Tongue (tissue), 3 donors: ENCODE measurements at places on chromosomes 7 and 10.
A peak's percentile ranks its signal among the peaks of the same experiment; 100 is the strongest.

GRCh38 chr10:50851884-50852671 is 33.3 kb downstream of the A1CF start:
- no peak for DNase-seq

GRCh38 chr10:64546073-64546472 is 1024.9 kb downstream of the REEP3 start:
- no peak for DNase-seq

- peak; percentile 21 for DNase-seq
Measured at GRCh38 chr7:44382459-44383265, 57.3 kb upstream of the CAMK2B start.

DNA sequence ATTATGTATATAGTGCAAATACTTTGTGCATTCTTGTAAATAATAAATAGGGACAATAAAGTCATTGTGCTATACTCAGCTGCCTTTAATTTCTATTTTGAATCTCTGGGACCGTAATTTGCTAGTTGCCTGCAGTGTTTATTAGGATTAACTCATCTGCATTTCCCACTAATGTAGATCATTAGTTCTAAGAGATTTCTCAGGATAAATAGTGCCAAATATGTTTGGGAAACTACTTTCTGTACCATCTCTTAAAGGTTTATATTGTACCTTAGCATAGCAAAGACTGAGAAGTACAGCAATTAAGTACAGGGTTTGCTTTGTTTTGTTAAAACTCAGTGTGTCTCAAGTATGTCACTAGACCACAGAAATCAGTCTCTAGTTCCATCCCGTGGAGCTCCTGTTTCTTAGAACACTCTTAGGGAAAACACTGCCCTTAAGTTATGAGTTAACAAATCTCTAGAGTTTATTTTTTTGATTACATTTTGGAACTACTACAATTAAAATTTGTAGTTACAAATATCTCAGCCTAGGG is 26.0 kb downstream of the ADD3 start:
- DNase-seq = no peak

DNA sequence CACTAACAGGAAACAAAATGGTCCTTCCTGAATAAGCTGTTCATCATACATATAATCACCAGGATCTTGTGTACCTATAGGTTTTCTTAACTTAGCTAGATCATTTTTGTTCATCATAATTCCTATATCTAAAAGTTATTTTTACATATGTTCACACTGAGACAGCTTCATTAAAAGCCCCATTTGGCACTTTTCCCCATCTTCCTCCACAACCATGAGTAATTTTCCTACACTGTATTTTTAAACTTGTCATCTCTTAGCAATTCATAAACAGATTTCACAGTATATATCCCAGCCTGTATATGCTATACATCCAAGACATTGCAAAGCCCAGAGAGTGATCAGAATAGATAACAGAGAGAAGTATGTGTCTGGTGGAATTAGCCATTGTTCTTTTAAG is 28.3 kb downstream of the ZNF365 start:
- DNase-seq = no peak

- peak; percentile 63 for DNase-seq
Measured at GRCh38 chr10:32957341-32958084, 517 bp downstream of the ITGB1 start.

GRCh38 chr10:21602313-21602712 is 68.3 kb downstream of the MLLT10 start:
- DNase-seq = no peak

DNA sequence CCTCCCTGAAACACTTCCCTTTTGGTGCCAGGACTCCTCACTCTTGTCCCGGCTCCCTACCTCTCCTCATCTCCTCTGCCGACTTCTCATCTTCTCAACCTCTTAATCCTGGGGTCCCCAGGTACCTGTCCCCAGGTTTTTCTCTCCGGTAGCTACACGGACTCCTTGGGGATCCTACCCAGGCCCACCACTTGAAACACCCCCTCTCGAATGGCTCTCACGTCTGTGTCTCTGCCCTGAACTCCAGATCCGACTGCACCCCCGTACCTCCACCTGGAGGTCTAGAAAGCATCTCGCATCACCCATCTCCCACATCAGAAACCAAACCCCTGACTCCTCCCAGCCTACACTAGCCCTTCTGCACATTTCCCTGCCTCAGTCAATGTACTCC is 4.8 kb downstream of the TBATA start:
- DNase-seq = no peak

DNA sequence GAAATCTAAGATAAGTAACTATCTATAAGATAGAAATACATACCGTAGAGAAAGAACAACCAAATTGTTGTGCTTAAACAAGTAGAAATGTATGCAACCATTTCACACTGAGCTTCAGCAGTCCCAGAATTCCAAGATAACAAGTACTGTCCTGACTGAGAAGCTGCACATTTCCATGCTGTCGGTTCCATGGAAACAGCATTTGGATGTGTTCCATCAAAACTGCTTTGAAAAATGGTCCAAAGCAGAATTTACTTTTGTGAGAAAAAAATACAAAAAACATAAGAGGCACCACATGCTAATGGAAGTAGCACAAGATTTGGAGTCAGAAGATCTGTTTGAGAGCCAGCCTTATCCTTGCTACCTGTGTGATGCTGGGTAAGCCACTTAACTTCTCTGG is 92.6 kb downstream of the MTERF1 start:
- DNase-seq = peak; percentile 44

- no peak for DNase-seq
Measured at GRCh38 chr7:70071766-70072165, 473.5 kb downstream of the AUTS2 start.

DNA sequence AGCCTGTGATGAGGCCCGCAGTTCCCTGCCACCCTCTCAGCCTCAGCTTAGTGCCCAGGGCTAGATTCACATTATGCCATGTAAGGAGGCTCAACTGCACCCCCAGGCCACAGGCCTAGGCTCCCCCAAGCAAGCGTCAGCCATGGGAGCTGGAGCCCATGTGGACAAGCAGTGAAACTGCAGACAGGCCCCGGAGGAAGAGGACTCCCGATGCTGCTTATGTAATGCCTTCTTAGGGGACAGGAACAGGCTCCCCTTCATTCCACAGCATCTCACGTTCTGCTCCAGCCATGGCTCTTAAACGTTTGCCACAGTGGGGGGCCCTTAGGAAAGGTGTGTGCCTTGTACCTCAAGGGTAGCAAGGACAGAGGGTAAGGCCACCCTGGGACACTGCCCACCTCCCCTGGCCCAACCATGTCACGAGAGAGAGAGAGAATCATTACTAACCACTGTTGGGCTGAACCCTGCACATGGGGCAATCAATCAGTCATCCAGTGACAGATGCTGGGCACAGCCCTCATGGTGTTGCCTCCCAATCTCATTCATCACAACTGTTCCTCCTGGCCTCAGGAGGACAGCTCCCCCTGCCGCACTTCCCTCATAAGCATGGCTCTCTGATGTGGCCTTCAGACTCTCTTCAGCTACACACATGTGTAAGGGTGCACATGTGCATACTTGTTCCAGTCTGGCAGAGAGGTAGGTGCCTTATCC is 263.0 kb downstream of the GRID1 start:
- peak; percentile 84 for DNase-seq

DNA sequence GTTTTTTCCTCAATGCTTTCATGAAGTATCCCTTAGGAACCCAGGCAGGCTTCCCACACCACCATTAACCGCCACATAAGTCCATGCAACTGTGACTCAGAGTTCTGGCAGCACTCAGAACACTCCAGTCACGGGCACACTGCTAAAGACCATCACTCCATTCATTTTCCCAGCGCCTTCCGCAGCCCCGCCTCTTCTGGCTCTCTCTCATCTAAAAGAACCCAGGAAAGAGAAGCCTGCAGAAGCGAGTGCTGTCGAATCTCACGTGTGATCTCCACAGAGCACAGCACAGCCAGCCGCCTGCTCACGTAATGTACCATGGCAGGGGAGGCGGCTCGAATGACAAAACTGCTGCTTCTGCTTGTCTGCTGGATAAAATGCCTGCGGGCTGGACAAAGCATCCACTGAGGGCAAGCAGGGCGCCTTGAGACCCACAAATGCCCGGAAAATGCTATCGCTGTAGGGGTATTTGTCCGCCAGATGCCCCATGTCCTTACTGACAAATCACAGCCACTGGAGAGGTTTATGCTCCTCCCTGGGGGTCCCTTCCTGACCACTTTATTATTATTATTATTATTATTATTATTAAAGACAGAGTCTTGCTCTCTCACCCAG is 1.8 kb downstream of the PSMG3 start:
- peak; percentile 88 for DNase-seq

GRCh38 chr10:29611781-29612381 is 22.9 kb downstream of the SVIL start:
- DNase-seq = peak; percentile 56

- DNase-seq = no peak
Measured at GRCh38 chr10:121405096-121405495, 193.1 kb downstream of the FGFR2 start.

DNA sequence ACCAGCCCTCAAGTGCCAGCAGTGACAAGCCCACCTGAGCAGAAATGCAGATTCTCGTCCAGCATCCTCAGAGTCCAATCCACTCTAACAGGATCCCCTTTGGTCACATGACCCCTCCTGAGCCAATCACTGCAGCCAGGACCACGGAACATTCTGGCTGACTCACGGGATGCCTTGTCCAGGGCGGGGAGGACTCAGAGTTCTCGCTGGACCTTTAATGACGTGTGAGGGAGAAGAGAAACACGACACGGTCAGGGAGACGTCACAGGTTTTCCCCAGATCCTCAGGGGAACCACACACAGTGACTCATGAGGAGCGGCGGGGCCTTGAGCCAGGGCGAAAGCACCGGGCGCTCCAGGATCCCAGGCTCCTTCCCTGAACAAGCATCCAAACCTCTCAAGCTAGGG is 155.7 kb downstream of the PTPRN2 start:
- peak; percentile 55 for DNase-seq

DNA sequence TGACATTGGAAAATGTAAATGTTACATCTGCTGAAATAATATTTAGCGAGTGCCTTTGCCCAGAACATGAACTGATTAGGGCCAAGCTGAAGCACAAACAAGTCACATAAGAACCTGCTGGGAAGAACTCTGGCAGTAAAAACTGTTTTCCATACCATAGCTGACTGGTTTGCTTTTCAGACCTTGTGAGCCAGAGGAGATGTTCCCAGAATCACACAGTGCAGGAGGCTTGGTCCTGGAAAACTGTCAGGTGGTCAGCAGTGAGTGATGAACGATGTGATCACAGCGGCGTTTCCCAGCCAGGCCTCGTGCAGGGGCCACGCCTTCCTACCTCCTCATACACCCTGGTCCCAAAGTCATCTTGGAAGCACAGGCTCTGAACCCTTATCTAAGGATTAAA is 164.2 kb upstream of the EEPD1 start:
- peak; percentile 43 for DNase-seq

DNA sequence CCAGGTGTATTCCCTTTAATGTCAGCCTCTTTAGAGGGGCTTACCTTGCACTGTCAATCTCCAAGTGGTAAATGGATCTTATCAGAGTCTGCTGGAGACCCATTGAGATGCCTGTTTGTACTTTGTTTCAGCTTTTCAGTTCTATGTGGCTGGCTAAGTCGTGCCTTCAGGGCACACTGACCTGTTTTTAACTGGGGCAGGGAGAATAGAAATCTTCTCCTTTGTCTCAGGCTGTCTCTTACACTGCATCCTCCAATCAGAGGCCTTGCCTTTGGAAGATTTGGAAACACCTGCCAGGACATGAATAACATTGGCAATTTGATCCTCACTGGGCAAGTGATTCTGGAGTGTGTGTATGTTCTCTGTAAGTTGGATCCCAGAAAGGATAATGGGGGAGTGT is 65.0 kb downstream of the POU6F2 start:
- peak; percentile 4 for DNase-seq

- DNase-seq = no peak
Measured at GRCh38 chr7:2702594-2702957, 14.6 kb downstream of the AMZ1 start.

DNA sequence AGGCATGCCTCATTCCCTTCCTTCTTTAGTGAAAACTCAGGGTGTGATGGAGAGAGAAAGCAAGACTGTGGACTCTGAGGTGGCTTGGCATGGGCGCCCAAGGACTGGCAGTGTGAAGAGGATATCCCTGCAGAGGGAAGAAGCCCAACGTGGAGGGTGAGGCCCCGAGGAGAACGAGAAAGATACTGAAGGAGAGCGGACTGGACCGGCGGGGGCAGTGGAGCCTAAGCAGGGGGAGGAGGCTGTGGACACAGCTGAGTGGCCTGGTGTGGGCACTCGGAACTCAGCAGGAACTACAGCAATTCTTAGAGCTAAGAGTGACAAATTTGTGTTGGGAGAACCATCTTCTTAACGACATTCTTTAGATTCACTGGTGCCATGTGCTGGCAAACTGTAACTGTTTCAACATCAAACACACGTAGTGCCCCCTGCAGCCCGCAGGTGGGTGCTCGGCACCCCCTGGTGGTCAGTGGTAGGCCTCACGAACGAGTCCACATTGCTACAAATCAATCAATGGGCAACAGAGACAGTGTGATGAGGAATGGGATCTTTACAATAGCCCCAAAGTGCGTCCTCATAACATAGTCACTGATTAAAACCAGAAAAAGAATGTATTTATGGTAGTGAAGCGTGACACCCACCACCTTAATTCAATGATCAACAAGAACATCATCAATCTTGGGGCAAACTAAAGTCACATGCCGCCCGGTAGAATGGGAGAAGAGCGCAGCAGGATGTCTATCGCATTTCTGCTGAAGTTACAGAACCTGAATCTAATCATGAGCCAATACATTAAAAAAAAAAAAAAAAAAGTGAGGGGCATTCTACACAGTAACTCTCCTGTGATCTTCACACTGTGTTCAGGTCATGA is 2.0 kb upstream of the SFTPA1 start:
- DNase-seq = peak; percentile 27

- no peak for DNase-seq
Measured at GRCh38 chr10:44517635-44518034, 132.7 kb upstream of the CXCL12 start.

- DNase-seq = no peak
Measured at GRCh38 chr10:49571388-49571787, 32.5 kb upstream of the ERCC6 start.

- no peak for DNase-seq
Measured at GRCh38 chr7:129457101-129457500, 22.9 kb downstream of the STRIP2 start.

- peak; percentile 64 for DNase-seq
Measured at GRCh38 chr7:51187941-51188340, 128.7 kb downstream of the COBL start.

- DNase-seq = no peak
Measured at GRCh38 chr10:84355106-84355505, 26.7 kb downstream of the CCSER2 start.

DNA sequence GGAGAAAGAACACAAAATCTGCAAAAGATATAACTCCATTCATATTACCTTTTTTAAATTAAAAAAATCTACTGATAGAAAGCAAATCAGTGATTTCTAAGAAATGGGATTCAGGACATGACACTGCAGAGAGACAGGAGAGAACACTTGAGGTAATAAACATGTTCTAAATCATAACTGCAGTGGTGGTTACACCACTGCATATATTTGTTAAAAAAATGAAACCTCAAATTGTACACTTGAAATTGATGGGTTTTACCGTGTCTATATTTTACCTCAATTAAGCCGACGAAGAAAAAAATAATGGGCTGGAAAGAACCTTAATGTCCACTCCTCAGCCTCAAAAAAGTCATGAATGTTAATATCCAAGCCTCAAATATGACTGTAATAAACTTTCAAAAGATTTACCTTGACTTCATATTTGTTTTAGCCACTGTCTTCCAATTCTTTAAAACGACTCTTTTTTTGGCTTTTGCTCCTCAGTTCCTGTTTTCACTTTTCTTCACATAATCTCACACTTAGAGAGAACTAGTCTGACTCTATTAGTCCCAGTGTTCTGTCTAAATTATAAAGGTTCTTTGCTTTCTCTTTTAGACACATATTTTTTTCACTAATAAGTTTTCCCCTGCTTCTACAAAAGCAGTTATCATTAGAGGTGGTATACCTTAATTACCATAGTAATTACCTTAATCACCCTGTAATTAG is 502.4 kb downstream of the GRM8 start:
- no peak for DNase-seq

- DNase-seq = no peak
Measured at GRCh38 chr7:17086403-17086802, 204.6 kb upstream of the AGR3 start.
